ENCODE measurements at places on chromosomes 12 and 14.
A peak's percentile ranks its signal among the peaks of the same experiment; 100 is the strongest.

DNA sequence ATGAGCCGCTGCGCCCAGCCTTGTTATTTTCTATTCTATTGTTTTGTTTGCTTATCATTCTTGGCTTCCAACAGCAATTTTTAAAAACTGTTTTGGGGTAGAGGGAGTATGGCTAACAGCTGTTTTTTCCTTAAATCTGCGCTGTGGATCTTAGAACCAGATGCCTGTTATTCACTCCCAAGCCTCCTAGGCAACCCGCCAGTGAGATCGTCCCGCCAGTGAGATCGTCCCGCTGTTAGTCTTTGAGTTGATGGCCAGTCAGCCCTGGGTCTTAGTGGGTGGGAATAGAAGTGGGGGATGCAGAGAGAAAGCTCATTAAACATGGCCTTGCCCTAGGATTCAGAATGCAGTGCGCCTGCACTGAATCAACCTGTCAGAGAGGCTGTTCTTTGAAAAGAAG, 67.3 kb upstream of the BICD1 start:
- no peak for DNase-seq

DNA sequence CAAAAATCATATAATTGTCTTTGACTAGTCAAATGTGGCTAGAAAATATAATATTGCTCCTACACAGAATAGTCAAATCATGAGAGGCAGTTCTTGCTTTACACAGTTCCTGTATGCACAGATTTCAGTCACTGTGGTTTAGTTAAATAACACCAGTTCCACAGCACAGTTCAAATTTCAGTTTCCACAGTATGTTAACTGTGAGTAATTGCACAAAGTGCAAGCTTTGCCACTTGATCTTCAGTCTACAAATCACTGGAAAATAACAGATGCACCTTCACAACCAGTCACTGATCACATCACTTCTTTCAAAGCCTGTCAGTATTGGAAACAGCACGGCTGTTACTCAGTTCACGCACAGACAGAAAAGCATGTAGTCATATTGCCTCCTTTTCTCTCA, 38.7 kb downstream of the KCNH5 start:
- DNase-seq = no peak

- no peak for DNase-seq
Measured at GRCh38 chr12:54975875-54976274, 8.7 kb downstream of the TESPA1 start.

- DNase-seq = no peak
Measured at GRCh38 chr14:70415788-70416187, 1.1 kb downstream of the SYNJ2BP start.

- no peak for DNase-seq
Measured at GRCh38 chr12:54337280-54337842, 12.4 kb downstream of the COPZ1 start.

GRCh38 chr14:91310606-91311283, 66.2 kb upstream of the GPR68 start:
- DNase-seq = no peak

GRCh38 chr12:45034861-45035265, 16.0 kb downstream of the DBX2 start:
- no peak for DNase-seq

- no peak for DNase-seq
Measured at GRCh38 chr12:108967869-108968540, 52.9 kb downstream of the SVOP start.

DNA sequence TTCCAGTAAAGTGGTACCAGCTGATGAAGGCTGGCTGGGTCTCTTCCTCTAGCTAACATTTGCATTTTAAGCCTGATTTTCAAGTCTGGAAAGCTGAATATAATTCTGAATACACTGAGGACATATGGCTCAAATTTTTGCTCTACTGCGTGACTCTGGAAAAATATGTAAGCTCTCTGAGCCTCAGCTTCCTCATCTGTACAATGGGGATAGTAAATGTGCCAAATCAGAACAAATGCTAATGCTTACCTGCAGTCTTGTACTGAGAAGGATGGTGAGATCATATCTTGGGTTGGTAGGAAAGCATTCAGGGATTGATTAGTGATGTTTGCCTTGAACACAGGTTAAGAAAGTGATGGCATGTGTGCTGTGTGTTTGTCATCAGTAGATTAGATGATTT, 14.6 kb downstream of the HNF1A start:
- no peak for DNase-seq

GRCh38 chr12:123984903-123985302, 11.9 kb downstream of the ZNF664 start:
- DNase-seq = no peak

GRCh38 chr14:23478109-23478759, 8.7 kb downstream of the NGDN start:
- peak; percentile 44 for DNase-seq

DNA sequence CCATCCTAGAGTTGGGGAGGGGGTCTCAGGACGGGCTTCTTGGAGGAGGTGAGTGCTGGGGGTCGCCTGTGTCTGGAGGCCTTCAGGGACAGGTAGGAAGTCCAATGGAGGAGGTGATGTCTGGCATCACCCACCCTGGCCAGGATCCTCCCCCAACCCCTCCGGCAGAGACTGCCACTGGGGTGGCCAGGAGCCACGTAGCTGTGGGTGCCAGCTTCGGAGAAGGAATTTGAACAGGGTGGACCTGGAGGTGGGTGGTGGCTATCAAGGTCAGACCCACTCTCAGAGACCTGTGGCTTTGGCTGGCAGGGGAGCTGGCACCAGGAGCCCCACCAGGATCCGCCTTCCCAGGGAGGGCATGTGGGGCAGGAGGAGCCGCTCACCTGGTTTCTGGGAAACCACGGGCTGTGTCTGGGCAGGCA, 9.1 kb downstream of the CEP170B start:
- no peak for DNase-seq

DNA sequence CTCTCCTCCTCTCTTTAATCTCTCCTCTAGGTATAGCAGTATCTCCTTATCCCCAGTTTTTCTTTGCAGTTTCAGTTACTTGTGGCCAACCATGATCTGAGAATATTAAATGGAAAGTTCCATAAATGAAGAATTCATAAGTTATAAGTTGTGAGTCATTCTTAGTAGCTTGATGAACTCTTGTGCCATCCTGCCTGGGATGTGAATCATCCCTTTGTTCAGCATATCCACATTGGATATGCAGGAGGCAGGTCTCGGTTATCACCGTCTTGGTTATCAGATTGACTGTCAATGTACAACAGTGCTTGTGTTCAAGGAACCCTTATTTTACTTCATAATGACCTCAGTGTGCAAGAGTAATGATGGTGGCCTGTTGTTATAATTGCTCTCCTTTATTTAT, 134.0 kb downstream of the TMEM117 start:
- DNase-seq = no peak

GRCh38 chr12:68267892-68268396, 14.5 kb upstream of the IL22 start:
- peak; percentile 56 for DNase-seq

- no peak for DNase-seq
Measured at GRCh38 chr12:56339158-56339422, 406 bp downstream of the IL23A start.

DNA sequence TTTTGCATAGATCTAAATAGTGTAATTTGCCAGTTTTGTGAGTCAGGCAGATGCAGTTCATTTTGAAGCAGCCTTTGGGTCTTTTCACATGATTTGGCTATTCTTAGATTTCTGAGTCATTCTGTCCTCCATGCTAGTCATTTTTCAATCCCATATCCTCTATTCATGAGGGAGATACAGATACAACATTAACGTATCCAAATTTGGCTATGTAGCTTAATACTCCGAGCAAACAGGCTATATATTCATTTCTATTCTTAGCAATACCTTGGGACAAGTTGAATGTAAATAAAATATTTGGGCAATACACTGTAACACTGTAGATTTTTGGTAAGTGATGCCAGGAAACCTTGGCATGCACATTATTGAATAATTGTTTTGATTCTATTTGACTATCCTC, 270.7 kb upstream of the PDE3A start:
- no peak for DNase-seq

- DNase-seq = peak; percentile 92
Measured at GRCh38 chr12:56079723-56080555, at the start of gene ERBB3. Gene ERBB3, plus strand, starts transcription at chr12:56080165. Its CDS starts 136 bp downstream, at chr12:56080301.

DNA sequence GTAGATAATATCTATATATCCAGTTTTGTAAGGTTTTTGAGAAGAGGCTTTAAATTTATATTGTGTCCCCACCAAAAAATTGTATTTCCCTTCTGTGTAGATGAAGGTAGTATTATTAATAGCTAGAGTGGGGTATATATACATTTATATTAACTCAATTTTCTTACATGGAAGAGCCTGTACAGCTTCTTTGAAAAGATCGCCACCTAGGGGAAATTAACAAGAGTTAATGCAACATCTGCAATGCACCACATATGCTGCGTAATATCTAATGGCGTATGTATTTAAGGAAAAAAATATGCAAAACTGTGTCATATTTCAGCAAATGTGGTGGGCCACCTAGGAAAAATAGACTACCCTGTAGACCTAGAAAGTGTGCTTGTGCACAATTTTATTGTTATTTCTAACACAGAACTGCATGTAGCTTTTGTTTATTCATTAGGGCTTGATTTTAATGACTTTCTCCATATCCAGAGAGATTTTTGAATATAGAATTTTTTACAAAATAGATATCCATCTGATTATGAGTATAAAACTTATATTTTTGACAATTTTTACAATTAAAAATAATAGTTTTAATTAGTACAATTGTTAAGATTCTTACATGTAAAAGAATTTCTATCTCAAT, 14.0 kb downstream of the CCER1 start:
- peak; percentile 48 for DNase-seq

DNA sequence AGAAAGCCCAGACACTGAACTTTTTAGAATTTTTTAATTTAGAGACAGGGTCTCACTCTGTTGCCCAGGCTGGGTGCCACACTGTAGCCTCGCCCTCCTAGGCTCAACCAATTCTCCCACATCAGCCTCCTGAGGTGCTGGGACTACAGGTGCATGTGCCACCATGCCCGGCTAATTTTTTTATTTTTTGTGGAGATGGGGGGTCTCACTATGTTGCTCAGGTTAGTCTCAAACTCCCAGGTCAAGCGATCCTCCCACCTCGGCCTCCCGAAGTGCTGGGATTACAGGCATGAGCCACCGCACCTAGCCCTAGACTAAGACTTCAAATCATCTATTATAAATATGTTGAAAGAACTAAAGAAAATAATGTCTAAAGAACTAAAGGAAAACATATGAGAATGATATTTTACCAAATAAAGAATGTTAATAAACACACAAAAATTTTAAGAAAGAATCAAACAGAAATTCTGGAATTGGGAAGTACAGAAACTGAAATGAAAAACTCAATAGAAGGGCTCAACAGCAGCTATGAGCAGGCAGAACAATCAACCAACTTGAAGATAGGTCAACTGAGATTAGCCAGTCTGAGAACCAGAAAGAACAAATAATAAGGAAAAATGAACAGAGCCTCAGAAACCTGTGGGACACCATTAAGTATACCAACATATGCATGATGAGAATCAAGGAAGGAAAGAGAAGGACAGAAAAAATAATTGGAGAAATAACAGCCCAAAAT, 26.2 kb upstream of the AP4S1 start:
- no peak for DNase-seq

DNA sequence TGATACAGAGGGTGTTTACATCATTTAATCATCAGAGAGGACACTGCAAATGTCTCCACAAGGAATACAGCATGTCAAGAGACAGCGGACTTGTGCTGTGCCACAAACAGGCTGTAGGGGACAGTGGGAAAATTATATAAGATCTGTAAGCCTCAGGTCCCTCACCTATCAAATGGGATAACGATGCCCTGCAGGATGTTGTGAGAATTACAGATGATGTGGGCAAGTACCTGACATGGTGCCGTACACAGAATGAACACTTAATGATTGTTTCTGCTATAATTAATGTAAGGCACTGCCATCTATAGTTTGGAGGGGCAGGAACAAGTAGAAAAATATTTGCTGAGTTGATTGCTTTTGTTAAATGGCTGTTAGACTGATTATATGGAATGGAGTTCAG, 81.9 kb upstream of the GTF2A1 start:
- DNase-seq = no peak

GRCh38 chr14:102238131-102238530, 66.8 kb downstream of the MOK start:
- no peak for DNase-seq

DNA sequence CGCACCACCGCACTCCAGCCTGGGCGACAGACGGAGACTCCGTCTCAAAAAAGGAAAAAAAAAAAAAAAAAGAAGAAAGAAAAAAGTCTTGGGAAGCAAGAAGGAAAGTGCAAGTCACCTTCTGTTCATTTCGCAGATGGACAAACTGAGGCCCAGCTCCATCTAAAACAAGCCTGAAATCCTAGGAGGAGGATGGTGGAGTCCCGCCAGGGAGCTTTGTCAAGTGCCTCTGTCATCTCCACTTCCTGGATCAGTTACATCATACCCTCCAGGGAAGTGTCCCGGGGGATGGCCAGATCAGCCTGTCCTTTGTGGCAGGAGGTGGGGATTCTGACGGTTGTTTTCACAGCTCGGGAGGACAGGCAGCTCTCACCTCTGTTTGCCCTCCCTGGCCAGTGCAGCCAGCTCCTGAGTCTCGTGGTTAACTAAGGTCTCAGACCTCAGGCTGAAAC, 8.7 kb upstream of the SDSL start:
- no peak for DNase-seq

DNA sequence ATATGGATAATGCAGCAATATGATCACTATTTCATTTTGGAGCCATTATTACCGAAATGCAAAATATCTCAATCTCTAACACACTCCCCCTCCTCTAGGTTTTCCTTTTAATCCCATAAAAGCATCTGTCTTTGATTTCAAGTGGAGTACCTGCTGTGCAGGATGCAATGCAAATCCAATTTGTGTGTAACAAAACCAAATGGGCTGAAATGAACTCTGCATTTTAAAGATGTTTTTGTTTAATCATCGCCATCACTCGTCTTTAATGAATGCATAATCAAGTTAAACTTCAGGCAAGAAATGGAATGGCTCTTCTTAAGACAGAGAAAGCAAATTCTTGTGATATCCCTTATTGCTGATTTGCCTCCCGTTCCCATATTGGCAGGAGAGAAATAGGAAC, 114.3 kb downstream of the SLC15A5 start:
- no peak for DNase-seq

- DNase-seq = no peak
Measured at GRCh38 chr14:36176524-36176923, at the start of gene PTCSC3. Gene PTCSC3, minus strand, starts transcription at chr14:36176722.

DNA sequence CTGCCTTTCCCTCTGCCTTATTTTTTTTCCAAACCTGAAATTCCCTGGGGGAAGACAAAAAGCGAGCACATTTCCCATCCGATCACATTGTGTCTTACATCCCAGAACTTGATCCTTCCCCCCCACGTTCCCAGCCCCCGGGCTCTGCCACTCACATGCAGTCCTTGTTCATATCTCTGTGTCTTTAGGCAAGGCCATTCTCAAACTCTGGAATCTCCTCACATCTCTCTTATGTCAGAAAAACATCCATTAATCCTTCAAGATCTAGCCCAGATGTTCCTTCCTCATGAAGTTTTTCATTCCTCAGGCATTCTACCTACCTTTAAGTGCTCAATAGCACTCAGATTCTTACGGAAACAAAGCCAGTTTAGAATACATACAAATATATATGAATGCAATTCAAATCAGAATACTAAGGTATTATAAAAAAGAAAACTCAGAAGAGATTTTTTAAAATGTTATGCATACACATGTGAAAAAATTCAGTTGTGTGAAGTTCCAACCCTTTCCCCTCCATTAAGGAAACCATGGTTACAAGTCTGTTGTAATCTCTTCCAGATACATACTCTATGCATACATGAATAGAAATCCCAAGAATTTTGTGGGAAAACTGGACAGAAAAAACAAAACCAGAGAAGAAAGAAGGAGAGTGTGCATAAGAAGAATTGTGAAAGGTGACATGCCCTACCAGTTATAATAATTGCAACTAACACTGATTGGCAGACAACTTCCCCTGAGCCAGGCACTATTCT, 120.3 kb downstream of the SLC38A1 start:
- DNase-seq = no peak
